ENCODE measurements at places on chromosomes 12 and 14.

- no peak for DNase-seq
These were observed 82.3 kb downstream of the SYNE3 start for GRCh38 chr14:95434121-95434520.

DNA sequence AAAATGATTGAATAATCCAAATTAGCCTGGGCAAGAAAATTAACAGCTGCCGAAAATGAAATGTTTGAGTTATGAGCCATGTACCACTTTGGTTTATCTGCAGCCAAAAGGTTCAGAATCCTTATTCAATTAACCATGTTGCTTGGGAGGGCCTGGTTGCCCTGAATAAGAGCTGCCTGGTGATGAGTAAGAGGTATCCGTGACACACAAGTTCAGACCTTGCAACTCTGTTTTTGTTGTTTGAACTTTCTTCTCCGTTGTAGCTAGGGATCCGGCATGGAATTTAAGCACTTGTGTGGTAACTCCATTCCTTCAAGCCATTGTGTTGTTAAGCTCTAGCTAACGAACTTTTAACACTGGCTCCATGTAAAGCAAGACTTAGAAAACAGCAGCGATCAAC lies 35.7 kb downstream of the FOXA1 start:
- DNase-seq = no peak

DNA sequence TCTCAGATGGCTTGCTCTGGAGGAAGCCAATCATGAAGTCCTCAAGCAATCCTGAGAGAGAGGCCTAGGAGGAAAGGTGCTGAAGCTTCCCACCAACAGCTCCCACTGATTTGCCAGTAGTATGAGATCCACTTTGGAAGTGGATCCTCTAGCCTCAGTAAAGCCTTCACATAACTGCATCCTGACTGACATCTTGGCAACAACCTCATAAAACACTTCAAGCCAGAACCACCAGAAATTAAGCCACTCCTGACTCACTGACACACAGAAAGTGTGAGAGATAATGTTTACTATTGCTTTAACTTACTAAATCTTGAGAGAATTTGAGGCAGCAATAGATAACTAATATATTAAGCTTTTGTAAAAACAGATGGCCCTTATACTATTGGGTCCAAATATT lies 11.7 kb upstream of the TMX1 start:
- no peak for DNase-seq

DNA sequence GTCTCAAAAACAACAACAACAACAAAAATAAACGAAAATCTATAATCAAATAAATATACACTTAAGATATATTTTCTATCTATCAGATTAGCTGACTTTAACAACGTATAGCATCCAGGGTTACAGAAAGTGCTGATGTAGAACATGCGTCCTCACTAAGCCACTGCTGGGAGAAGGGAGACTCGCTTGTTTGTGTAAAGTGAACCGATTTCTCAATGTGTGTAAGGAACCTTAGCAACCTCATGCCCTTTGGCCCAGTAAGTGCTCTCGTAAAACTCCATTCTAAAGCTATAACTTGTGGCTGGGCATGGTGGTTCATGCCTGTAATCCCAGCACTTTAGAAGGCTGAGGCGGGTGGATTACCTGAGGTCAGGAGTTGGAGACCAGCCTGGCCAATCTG lies 23.8 kb downstream of the NFKBIA start:
- no peak for DNase-seq

- DNase-seq = peak; percentile 15
These were observed 30.0 kb downstream of the PELI2 start for GRCh38 chr14:56147986-56148901.

DNA sequence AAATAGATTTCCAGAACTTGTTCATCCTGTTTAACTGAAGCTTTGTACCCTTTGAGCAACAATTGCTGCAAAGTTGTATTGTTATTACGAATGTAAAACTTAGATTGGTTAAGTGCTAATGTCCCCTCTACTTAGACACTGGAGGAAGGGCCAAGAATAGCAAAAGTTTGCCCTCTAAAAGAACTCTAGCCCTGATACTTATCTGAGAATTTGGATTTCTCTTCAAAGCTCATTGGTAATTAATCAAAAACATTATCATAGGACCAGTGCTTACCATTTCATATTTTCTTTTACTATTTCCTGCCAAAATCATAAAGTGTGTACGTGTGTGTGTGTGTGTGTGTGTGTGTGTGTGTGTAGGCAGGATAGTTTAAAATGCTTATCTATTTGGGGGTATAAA lies 58.2 kb downstream of the LMNTD1 start:
- no peak for DNase-seq

DNA sequence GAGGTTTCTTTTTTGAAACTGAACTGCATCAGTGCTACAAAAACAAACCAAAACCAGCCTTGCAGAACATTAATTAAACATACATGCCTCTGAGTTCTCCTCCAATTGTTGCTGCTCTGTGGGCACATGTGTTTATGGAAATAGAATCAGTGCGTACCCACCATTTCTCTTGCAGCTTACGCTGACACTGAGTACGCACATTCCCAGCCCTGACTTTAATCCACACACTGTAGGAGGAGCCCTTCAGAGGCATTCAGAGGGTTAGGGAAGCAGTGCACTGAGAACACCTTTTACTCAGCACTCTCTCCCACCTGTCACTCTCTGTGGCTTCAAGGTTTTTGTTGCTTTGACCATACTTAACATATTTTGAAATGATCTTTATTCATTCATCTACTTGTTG lies 250.5 kb upstream of the PWP1 start:
- no peak for DNase-seq

GRCh38 chr12:93621986-93622385 lies 49.5 kb downstream of the SOCS2 start:
- DNase-seq = no peak

- no peak for DNase-seq
These were observed 1.4 kb downstream of the ACAD10 start for GRCh38 chr12:111687255-111687654.

DNA sequence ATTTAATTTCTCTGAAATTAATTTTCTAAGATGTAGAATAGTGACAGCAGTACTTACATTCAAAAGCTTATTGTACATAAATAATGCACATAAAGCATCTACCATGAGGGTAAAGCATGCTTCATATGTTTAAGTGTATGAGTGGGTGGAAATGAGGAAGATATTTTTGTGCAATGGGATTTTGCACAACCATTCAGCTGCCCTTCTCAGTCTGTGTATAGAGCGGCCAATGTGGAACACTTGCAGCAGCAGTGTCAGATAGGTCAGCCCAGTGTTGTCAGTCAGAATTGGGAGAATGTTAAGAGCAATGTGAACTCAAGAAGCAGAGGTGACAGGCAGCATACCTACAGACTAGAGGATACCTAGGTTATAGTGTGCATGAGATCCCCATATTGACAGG lies 72.5 kb upstream of the ATP2B1 start:
- peak; percentile 91 for DNase-seq

DNA sequence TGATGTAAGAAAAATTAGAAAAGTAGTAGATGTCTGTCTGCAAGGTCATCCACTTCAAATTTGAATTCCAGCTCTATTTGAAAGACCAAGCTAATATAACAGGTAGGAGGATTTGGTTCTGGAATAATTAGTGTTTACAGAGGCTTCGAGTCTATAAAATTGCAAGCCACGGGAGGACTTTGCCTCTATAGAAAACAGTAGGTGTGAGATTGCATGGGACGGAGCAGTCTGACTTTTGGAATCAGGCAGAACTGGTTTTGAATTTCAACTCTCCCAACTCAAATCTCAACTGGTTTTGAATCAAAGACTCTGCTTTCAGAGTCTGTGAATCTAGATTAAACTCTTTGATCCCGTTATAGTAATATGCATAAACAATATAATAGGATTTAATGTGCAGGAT lies 82.4 kb downstream of the PIK3C2G start:
- no peak for DNase-seq

DNA sequence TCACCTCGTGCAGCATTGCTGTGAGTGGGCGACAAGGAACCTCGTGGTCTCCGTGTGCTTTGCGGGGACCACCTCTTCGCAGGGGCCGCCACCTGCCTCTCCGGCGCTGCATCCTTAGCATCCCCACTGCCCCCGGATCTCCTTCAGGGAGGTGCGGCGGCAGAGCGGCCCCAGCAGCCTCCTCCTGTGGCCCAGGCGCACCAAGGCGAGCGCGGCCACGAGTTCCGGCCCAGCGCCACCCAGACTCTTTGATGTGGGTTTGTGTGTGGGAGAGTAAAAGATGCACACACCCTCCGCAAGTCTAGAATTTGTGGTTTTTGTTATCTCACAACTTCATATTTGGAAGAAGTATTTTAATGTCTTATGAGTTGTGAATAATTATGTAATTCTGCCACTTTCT lies 118.8 kb upstream of the DIO3 start:
- DNase-seq = no peak

DNA sequence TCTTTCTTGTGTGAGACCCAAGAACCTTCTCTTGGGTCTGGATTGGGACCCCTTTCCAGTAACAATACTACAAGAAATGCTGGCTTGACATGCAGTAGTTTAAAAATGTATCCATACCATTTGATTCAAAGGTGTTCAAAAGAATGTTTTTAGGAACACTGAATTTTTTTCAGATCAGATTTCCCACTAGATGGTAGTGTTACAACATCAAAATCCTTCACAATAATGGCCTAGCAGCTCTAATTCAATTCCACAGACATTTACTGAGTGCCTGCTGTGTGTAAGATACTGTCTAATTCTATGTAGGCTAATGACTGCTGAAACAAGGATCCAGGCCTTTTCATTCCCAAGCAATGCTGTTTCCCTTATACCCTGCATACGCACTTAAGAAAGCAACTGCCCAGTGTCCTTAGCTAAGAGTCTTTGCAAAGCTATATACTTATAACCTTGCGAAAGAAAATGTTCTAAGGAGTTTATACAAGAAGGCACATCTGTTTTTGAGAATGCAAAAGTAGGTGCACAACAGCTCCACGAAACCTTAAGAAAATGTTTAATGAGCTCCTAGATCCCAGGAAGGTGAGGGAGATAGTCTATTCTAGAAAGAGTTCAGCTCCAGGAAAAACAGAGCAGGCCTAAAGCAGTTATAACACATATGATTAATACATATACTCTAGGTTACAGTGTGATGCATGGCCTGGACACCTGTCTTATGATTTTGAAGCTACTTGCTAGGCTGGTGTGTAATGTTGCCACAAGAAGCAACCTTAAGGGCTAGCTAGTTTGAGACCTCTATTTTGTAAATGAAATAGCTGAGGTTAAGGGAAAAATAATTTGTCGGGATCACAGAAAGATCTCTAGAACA lies 50.9 kb upstream of the PKP2 start:
- no peak for DNase-seq

- no peak for DNase-seq
These were observed 181.5 kb upstream of the PRKD1 start for GRCh38 chr14:30108975-30109700.

DNA sequence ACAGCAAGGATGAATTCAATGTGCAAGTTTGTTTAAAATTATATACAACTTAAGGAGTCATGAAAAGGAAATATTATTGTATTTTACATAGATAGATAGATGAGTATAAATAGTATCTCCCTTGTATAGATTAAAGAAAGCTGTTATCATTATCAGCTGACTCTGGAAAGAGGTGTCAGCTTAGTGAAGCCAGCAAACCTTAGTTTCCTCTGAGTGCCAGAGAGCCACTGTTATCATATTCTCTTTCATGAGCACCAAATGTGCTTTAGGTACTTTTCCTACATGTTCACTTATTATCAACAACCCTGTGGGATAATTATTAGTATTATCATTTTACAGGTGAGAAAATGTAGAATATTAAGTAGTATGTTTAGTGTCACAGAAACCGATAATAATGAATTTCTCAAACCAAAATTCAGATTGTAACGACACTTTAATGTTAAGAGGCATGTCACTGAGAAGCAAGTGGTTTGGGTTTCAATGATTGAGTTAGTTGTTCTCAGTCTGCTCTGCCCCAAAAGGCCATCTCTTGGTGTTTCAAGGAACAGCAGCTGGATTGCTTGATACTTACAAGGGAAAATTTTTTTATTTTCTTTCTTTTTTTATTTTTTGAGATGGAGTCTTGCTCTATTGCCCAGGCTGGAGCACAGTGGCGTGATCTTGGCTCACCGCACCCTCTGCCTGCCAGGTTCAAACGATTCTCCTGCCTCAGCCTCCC lies 53.7 kb downstream of the PLEKHA5 start:
- DNase-seq = no peak

DNA sequence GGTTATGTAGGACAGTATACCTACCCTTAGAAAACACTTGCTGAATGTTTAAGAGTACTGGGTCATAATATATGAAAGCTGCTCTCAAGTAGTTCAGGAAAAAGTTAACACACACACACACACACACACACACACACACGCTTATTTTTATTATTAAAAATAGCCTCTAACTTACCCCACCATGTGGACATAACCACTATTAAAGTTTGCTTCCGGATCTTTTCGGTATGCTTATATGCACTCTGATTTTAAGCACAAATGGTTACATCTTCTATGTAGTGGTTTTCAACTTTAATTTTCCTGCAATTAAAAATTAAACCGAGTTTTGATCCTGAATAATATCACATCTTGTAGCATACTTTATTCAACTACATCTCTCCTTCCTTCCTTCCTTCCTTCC lies 84.9 kb upstream of the TRAF3 start:
- no peak for DNase-seq

DNA sequence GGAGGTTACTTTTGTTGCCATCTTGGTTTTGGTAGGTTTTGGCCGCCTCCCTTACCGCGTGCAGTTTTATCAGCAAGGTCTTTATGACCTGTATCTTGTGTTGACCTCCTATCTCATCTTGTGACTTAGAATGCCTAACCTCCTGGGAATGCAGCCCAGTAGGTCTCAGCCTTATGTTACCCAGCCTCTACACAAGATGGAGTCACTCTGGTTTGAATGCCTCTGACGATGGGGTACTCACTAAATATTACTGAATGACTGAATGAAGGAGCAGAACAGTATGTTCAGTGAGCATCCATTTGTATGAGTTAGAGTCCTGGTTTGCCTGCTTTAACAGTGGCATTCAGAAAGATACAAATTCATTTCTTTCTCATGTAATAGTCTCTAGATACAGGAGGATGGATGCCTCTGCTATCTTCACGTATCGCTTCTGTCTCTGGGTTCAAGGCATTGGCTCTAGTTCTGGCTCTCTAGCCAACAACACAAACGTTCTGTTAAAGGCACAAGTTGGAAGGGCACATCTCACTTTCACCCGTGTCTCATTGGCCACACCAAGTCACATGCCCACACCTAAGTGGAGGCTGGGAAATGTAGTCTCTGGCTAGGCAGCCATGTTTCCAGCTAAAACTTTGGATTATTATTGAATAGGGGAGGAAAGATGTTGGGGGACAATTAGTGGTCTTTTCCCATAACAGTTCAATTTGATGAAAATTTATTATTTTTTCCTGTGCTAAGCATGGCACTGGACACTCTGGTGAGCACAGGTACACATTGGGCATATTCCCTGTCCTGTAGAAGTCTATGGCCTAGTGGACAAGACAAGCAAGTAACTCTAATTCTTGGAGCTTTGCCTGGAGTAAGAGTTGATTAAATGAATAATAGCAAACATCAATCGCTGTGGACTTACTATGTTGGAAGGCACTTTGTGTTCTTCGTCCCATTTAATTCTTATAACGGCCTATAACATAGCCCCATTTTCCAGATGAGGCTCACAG lies 75.2 kb upstream of the RPH3A start:
- no peak for DNase-seq

GRCh38 chr12:3761116-3761735 lies 8.3 kb upstream of the CRACR2A start:
- peak; percentile 29 for DNase-seq
